CD8-positive, alpha-beta T cell (primary cell): ENCODE measurements at places on chromosomes 7 and 10.

DNA sequence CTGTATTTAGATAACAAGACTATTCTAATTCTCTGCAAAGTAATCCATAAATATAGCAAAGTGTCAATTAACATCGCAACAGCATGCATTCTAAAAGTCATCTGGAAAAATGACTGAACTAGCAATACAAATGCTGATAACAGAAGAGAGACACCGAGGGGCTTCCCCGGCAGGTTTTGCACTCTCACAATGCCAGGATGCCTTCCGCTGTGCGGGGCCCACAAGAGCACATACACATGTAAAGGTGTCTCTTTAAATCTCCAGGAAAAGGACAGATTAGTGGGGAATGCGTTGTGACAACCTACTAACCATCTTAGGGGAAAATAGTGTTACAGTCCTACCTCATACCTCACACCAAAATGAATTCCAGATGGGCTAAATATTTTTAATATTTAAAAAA lies 86.9 kb downstream of the CXCL12 start:
- no peak for DNase-seq

DNA sequence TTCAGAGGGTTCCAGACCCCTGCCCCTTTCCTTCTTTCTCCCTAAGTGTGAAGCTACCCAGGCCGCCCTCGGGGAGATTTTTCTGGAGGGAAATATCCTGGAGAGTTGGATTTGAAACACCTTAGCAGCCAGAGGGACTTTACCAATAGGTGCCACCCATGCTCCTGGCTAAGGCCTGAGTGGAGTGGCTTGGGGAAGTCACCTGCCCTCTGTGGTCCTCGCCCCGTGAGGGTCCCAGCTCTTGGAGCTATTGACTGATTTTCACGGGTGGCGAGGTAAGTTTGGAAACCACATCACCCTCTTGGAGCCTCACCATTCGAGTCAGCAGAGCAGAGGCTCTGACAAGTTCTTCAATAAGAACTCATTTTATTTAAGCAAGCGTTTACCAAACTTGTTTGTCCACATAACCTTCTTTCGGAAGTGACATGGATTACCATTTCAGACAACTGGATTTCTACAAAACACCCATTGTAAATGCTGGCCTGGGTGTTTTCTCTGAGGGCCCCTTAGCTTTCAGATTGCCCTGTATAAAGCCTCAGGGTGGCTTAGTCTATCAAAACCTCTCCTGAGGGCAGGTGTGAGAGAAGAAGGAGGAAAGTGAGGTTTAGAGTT lies 20.4 kb downstream of the AQP1 start:
- DNase-seq = no peak

- no peak for DNase-seq
Measured at GRCh38 chr7:5309146-5309545, 26.4 kb downstream of the SLC29A4 start.

DNA sequence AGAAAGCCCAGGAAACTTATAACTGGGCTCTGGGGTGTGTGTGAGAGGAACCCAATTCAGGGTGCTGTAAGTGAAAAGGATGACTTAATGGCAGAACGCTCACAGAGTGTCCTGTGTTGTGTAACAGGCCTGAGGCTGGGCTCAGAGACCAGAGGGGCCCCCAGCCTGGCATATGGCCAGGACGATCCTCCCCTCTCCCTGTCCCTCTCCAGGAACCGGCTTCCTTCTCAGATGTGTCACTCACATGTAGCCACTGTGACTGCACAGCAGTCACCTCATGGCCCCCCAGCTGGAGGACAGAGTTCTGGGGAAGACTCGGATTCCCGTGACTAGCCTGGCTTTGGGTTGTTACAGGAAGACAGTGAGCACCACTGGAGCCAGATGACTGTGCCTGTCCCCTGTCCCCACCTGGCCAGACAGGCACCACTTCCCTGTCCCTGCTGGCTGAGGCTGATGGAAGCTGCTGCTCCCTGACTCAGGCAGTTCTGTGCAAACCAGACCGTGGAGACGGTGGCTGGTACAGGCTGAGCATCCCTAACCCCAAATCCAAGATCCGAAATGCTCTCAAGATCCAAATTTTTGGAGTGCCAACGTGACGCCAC lies 220.5 kb downstream of the MLLT10 start:
- DNase-seq = no peak

DNA sequence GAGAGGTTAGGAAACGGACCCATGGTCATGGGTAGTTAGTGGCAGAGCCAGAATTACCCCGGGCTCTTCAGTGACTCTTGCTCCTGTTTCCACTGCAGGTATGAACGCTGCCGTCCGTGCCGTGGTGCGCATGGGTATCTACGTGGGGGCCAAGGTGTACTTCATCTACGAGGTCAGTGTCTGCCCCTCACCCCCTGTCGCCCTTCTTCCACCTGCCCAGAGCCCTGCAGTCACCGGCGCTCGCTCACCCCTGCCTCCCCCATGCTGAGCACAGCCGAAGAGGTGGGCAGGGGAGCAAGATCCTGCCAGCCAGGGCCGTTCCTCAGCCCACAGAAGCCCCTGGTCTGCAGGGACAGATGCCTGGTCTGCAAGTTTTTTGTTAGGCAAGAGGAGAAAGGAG lies 14.9 kb downstream of the PFKP start:
- no peak for DNase-seq

DNA sequence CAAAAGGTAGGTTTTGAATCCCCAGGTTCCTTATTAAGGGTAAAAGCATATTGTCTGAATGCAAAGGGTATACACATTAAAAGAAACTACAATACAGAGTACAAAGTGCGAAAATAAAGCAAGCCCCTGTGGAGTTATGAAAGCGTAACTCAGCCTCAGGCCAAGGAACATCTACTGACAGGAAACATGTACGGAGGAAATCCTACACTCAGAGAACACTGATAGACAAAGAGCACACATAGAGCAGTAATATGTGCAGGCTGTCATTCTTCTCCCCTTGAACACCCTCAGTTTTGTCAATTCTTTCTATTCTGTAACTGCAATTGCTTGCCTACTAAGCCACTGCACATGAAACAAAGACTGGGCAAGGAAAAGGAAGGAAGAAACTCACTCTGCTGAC lies 150.2 kb downstream of the DGKB start:
- no peak for DNase-seq

- no peak for DNase-seq
Measured at GRCh38 chr10:98460837-98461499, 14.2 kb upstream of the HPS1 start.

DNA sequence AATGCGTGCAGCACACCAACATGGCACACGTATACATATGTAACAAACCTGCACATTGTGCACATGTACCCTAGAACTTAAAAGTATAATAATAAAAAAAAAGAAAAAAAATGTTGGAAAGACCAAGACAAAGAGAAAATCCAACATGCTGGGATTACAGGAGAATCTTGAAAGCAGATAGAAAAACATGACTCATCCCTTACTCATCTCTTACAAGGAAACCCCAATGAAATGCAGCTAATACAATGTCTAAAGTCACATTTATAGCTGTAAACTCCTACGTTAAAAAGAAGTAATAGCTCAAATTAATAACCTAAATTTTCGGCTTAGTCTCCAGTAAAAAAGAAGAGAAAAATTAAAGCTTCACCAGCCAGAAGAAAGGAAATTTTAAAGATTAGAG lies 47.5 kb upstream of the DGKB start:
- no peak for DNase-seq

DNA sequence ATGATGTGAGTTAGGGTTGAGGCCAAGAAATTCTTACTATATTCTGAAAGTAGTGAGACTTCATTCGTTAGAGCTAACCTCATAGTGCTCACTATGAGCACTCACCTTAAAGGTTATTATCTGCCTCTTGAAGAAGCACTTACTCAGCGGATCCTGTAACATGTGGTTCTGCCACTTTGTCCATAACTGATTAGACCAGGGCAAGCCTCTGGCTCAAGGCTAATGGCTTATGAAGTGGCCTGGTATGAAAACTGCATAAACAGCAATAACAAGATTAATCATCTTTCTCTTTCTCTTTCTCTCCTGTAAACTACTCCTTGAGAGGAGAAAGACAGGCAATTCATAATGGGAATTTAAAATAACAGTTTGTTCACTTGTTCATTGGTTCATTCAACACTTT lies 82.8 kb downstream of the MAPK8 start:
- no peak for DNase-seq

GRCh38 chr10:126705951-126706565 lies 35.6 kb upstream of the C10orf90 start:
- no peak for DNase-seq

- no peak for DNase-seq
Measured at GRCh38 chr7:57198801-57199200, 66.6 kb upstream of the ZNF479 start.

DNA sequence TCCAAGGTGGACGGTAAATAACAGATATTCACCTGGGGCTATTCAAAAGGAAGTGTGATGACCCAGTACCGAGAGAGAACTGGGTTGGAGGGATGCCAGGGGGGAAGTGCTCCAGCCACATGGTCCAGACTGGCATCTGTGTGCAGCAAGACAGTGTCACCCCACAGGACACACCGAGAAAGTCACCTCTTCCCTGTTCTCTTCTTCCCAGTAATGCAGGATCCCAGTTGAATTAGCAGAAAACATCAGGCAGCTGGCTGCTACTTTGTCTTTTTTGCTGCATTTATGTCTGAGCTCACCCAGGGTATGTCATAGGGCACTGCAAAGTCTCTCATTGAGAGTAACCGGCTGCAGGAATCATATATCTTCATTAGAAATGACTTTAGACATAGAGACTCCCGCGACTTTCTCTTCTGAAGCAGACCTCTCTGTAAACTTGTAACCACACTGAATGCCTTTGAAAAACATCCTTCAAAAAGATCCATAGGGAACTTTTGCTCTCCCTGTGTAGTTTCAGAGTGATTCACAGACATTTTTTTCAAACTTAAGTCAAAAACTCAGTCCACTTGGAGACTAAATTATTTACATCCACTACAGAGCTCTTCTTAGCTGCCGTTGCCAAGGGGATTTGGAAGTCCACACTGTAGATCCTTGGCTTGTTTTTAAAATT lies 609.0 kb upstream of the DPP6 start:
- no peak for DNase-seq

DNA sequence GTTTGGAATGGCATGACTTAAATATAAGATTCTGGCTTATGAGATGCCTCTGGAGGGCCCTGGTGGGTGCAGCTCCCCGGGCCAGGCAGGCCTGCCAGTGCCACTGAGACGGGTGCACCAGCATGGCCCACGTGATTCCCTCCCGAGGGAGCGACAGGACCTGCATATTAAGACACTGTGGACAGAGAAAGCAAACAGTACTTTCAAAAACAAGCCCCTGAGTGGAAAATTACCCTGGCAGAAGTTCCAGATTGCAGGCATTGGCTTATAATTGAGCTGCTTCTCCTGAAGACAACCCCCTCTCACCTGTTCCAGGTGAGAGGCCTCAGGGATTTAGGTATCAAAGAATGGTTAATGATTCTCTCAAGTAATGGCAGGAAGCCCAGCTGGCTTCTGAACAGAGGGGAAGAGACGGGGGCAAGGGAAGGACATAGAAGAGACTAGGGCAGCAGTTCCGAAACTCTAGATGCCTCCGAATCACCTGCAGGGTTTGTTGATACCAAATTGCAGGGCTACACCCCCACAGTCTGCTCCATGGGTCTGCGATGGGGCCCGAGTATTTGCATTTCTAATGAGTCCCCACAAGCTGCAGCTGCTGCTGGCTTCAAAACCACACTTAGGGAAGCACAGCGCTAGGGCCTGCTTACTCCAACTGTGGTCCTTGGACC lies 66.0 kb upstream of the DOCK1 start:
- no peak for DNase-seq

- DNase-seq = no peak
Measured at GRCh38 chr7:187227-187927, 5.0 kb upstream of the FAM20C start.

GRCh38 chr10:60677531-60678129 lies 100.6 kb upstream of the CDK1 start:
- DNase-seq = no peak

DNA sequence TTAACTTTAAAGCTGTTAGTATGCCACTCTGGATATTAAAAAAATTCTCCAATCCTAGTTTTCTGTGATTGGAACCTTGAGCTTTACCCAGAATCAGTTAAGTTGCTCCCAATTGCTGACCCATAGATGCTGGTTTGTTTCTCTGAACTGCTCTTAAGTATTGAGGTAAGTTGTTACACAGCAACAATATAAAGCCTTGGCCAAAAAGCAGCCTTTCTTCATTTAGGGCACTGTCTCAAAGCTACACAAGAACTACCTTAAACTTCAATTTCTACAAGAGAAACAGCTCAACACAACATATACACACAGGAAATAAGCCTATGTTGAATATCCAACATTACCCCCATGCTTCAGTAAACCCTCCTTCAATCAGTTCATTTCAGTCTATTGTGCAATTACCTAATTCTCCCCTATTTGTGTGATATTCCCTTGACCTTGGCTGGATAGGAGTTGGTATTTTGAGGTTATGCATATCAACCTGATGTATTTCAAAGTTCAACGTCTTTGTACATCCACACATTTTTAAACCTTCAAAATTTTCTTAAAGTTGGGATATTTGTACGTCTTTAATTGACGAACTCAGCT lies 11.5 kb downstream of the HNRNPA2B1 start:
- DNase-seq = no peak

DNA sequence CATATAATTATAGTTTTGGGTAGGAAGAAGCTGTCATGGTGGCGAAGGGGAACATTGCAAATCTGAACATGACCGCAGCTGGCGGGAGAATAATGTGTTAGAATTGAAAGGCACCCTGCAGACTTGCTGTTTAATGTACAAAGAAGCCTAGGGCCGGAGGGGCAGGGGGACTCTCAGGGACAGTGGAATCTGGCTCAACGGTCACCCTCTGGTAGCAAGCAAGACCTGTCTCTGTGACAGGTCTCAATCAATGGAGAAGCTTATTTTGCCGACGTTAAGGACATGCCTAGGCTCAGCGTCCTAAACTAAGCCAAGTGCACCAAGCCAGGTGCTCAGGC lies 177.3 kb downstream of the NSUN6 start:
- no peak for DNase-seq

- DNase-seq = no peak
Measured at GRCh38 chr10:96271016-96271815, at the start of gene BLNK. Gene BLNK, minus strand, starts transcription at chr10:96271569. Its CDS starts 171 bp downstream, at chr10:96271398.

DNA sequence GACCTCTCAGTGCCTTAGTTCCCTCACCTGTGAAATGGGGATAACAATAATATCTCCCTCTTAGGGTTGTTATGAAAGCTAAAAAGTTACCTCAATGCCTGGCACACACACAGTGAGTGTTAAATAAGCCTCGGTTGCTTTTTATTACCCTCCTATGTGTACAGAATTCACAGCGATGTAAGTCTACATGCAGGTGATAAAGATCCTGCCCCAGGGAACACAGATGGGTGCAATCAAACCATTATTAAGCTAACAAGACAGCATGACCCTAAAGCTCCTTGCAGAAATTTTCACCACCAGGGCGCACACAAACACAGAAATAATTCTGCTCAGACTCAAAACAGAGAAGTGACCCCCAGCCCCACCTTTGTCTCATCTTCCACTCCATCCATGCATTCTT lies 261.9 kb downstream of the SNX10 start:
- DNase-seq = no peak

- no peak for DNase-seq
Measured at GRCh38 chr7:72409638-72410015, 2.5 kb downstream of the CALN1 start.

DNA sequence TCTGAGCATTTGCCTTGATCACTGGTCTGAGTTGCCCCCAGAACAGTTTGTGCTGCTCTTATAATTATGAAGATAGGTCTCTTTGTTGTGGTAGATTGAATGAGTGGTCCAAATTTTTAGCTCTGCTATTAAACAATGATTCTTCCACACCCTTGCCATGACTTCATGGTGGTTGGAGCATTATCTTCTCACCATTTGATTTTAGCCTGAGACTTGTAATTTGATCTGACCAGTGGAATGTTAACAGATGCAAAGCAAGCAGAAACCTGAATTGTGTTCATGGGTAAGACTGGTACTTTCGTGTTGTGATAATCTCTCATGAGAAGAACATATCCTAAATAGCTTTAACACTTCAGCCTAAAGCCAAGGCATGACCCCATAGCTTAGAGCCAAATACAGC lies 139.1 kb downstream of the TFPI2 start:
- DNase-seq = no peak
